PC-9 (cell line): ENCODE measurements at places on chromosomes 16 and 17. TPM values are rescaled to one million over a fixed set of nuclear protein-coding genes. Genes with fewer than 3 reads are reported as not detected.

DNA sequence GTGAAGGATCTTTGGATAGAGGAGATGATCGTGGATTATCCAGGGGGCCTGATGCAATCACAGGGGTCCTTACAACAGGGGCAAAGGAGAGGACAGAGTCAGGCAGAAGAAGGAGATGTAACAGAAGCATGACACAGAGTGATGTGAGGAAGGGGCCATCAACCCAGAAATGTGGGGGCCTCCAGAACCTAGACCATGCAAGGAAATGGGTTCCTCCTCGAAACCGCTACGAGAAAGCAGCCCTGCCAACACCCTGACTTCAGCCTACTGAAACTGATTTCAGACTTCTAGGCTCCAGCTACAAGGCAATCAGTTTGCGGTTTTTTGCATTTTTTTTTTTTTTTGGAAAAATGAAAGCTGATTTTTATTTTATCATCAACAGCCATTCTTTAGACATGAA, 34.0 kb downstream of the ZFHX3 start:
- no peak for DNase-seq

HS3ST3A1 gene
- not detected in 2 replicates for total RNA-seq

GRCh38 chr17:56870081-56870651, 36.2 kb downstream of the DGKE start:
- DNase-seq = no peak

UBE2O gene
- total RNA-seq = 27.4 and 28.0 TPM in 2 replicates

CD7 gene
- 0.48 and 0.68 TPM in 2 replicates for total RNA-seq

GRCh38 chr17:35819455-35819854, 10.2 kb downstream of the TAF15 start:
- no peak for DNase-seq

WFIKKN2 gene
- total RNA-seq = not detected in 2 replicates

STUB1 gene
- 174 and 211 TPM in 2 replicates for total RNA-seq

MYL11 gene
- 1.4 and 2.6 TPM in 2 replicates for total RNA-seq

CLEC3A gene
- not detected in 2 replicates for total RNA-seq

- DNase-seq = no peak
Measured at GRCh38 chr16:89273741-89274472, 56.4 kb downstream of the ZNF778 start.

- no peak for DNase-seq
Measured at GRCh38 chr17:60769327-60769726, 91.7 kb downstream of the BCAS3 start.

KIF2B gene
- total RNA-seq = not detected in 2 replicates

DNA sequence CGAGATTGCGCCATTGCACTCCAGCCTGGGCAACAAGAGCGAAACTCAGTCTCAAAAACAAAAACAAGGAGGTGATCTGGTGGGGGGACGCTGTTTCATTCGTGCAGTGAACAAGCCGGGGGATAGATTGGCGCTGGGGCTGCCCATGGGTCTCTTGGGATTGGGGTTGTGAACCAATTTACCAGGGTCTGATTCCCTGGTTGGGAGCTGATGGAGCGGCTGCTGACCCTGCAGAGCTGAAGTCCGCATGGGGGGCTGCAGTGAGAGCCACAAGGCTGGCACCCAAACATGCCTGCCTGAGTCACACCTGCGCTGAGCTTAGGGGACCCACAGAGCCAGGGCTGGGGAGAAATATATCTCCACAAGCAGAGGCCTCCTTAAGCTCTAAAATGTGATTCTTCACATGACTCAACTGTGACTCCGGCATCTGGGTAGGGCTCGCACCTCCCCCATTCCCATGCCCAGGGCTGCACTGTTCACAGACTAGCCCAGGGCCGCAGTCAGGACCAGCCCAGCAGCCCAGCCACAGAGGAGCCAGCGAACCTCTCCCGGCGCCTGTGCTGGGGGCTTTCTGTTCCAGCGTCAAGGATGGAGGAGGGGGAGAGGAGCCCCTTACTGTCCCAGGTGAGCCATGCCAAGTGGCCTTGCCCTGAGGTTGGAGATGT, 5.0 kb downstream of the TSPAN10 start:
- peak; percentile 40 for DNase-seq

- DNase-seq = no peak
Measured at GRCh38 chr16:70740914-70741782, 55.3 kb upstream of the MTSS2 start.

DNA sequence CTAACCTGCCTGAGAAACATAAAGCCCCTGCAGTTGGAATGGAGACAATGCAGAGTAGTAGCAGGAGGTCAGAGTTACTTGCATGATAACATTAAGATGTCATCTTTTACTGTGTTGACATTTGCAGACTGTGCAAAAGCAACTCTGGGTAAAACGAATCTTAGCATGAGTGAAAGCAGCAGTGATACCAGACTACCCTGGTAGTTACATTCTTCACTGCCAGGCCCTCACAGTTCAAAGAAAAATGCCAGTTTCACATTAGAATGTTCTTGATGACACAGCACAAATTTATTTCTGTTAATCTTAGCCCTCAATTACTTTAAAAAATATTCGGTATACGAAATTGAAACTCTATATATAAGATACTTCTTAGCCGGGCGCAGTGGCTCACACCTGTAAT, 12.2 kb downstream of the MPHOSPH6 start:
- no peak for DNase-seq

DNA sequence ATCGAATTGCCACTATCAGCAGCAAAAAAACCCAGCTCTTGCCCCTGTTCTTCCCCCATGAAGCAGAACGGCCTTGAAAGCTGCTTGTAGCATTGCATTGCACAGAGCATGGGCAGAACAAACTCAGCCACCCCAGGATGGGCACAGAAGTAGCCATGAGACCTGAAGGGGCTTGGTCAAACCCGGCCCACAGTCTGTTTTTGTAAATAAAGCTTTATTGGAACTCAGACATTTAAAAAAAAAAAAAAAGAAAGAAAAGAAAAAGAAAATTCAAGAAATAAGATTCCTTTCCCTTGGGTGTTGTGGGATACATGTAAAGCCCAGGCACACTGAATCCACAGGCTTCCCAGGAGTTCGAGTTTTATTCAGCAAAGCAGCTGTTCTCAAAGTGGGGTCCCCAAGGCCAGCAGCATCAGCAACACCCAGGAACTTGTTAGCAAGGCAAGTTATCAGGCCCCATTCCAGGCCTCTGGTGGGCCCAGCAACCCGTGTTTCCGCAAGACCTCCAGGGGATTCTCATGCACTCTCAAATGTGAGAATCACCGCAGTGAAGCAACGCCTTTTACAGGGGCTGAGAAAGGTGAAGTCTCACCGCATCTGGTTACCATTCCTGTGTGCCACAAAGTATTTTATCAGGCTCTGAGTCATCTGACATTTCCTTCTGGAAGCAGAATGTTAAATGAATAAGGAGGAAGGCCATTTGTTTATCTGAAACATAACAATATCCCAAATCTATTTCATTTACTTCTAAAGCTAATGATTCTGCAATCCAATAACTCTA, 108.2 kb downstream of the SLC39A11 start:
- DNase-seq = peak; percentile 96

DNA sequence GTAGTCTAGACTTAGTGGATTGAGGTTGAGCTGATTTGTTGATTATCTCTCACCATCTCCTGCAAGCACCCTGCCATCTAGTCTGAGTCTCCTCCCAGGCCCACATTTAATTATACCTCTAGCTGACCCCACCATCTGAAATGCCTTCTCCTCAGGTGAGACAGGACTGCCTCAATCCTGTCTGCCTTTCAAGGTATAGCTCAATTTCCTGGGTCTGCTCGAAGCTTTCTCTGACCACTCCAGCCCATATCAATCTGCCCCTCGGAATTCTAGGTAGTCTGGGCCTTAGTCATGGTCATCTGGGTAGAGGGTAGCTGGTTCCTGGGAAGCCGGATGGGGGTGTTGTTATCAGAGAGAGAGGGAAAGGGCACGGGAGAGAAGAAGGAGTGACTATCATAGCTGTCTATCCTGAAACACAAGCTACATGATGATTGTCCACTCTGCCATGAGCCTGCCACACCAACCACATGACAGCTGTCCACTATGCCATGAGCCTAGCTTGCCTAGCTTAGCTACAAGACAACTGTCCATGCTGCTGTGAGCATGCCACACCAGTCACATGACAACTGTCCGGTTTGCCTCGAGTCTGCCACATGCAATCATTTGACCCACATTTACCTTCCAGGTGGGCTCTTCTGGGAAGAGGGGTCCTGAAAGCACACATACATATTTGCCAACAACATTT, 34.4 kb downstream of the LYRM9 start:
- DNase-seq = no peak

DNA sequence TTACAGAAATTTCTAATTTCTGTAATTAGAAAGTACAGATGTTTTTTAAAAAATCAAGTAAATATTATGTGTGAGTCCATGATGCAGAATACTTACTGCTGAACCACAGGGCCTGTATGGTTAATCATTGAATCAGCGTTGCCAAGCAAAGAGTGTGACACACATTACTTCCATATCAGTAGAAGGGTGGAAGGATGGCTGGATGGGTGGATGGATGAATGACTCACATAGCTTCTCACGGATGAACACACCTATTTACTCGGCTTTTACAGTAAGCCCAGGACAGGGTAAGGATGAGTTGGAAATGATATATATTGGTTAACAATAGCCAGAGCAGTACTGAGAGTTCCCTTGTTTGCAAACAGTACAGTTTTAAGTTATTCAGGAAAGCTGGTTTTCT, 495.9 kb upstream of the RBFOX1 start:
- DNase-seq = no peak

SULT1A1 gene
- total RNA-seq = 82.0 and 98.8 TPM in 2 replicates

GRCh38 chr16:58507195-58507962, 7.4 kb downstream of the NDRG4 start:
- DNase-seq = no peak

LLGL2 gene
- total RNA-seq = 138 and 156 TPM in 2 replicates

SIAH1 gene
- 18.6 and 22.8 TPM in 2 replicates for total RNA-seq

DNA sequence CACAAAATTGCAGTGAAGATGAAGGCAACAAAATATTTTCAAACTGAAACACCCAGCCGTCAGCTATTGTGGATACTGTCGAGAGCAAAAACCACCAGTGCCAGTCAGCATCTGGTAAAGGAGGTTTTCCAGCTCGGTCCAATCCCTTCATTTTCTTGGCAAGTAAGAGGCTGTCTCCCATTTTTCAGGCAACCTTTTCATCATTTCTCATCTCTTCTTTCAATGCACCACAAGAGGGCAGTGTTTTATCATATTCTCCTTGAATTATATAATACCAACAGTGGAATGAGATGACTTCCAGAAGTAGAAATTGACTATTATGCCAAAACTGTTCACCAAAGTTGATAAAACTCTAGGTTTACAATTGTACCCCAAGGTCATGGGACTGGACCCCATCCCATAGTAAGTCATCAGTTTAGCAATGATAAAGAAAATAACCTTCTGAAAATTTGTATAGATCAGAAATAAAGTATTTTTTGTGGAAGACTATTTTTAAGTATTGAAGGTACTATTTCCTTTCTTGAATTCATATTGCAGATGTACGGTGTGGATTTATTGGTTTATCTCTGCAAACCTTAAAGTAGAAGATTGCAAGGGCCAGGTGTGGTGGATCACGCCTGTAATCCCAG, 16.8 kb downstream of the NQO1 start:
- peak; percentile 51 for DNase-seq

DNA sequence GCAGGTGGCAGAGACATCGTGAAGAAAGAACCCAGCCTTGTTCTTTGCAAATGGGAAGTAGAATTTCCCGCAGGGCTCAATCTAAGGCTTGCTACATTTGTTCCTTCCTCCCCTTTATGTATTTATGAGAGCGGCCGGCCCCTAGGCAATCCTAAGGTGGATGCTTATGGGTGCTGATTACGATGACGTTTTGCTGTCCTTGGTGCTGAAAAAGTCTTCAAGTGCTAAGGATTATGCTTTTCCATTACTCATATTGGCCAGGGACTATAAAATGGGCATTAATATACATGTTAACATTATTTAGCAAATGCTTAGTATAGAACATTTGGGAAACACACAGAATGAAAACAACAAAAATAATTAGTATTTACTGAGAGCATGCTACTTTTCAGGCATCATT, 313.3 kb upstream of the XYLT1 start:
- DNase-seq = no peak

DNA sequence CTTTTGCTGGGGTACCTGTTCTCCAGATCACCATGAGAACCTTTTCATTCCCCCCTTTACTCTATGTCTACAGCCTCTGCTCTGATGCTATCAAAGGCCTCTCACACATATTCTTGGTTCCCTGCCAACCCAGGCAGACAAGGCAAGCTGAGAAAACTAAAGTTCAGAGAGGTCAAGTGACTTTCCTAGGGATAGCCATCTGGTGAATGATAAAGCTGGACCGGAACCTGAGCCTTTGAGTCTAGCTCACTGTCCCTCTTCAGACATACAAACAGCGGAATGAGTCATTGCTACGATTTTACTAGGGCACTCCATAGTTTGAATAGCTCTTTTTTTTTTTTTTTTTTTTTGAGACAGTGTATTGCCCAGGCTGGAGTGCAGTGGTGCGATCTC, 73.3 kb downstream of the XYLT1 start:
- DNase-seq = no peak

- DNase-seq = no peak
Measured at GRCh38 chr17:33615861-33616260, 322.8 kb upstream of the ASIC2 start.

GRCh38 chr17:80971704-80972304, 19.8 kb upstream of the CHMP6 start:
- DNase-seq = no peak

DNA sequence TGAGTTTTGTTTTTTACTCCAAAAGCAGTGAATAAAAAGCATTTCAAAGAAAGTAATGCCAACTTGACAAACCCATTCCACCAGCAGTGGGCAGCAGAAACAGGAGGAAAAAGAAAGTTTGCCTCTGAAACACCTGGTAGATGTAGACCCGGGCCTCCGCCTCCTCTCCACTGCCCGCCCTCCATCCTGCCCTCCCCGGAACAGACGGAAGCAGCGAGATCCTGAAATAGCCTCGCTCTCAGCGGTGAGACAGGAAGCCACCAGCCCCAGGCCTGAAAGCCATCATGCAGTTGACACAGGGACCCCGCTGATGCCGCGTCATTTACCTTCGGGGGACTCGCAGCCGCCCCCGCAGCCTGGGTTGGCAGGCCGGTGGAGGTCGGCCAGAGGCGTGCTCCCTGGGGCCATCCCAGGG, 67.8 kb downstream of the C16orf78 start:
- DNase-seq = no peak

GRCh38 chr16:72091217-72091616, 2.2 kb downstream of the TXNL4B start:
- no peak for DNase-seq

- no peak for DNase-seq
Measured at GRCh38 chr16:77679901-77680300, 42.4 kb upstream of the NUDT7 start.
